Immature natural killer cell (primary cell): ENCODE measurements at places on chromosomes 4 and X. TPM values are rescaled to one million over a fixed set of nuclear protein-coding genes. Genes with fewer than 3 reads are reported as not detected.

The PTCHD1 gene
- not detected for polyA plus RNA-seq

The PWWP3B gene
- polyA plus RNA-seq = not detected

The ZDHHC9 gene
- 2.2 TPM for polyA plus RNA-seq

The AKAP14 gene
- not detected for polyA plus RNA-seq

- peak; percentile 44 for DNase-seq
- peaks cover 3% of the 10 kb centered on the region for H3K36me3 ChIP-seq
- H3K4me3 ChIP-seq = no peak overlapping the region
- H3K4me1 ChIP-seq = no peaks in the 10 kb centered on the region
These were observed 17.3 kb downstream of the CTPS2 start for GRCh38 chrX:16695079-16695676.

DNA sequence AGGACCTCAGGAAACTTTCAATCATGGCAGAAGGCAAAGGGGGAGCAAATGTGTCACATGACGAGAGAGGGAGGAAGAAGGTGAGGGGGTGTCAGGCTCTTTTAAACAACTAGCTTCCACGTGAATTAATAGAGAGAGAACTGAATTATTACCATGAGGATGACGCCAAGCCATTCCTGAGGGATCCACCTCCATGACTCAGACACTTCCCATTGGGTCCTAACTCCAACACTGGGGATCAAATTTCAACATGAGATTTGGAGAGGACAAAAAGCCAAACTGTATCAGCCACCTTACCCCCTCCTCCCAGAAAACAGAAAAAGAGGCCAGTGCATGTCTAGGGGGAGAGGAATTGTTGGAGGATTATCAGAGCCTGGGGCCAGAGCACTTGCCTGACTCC, 40.4 kb upstream of the LAS1L start:
- H3K27me3 ChIP-seq = peaks cover 3% of the 10 kb centered on the region
- H3K4me1 ChIP-seq = no peaks in the 10 kb centered on the region
- no peak overlapping the region for H3K27ac ChIP-seq
- no peak overlapping the region for H3K4me3 ChIP-seq

GRCh38 chrX:26851981-26852380, 611.2 kb downstream of the PPP4R3C start:
- no peak for DNase-seq
- no peaks in the 10 kb centered on the region for H3K36me3 ChIP-seq
- H3K27me3 ChIP-seq = no peaks in the 10 kb centered on the region
- H3K4me1 ChIP-seq = no peaks in the 10 kb centered on the region
- no peak overlapping the region for H3K4me3 ChIP-seq

DNA sequence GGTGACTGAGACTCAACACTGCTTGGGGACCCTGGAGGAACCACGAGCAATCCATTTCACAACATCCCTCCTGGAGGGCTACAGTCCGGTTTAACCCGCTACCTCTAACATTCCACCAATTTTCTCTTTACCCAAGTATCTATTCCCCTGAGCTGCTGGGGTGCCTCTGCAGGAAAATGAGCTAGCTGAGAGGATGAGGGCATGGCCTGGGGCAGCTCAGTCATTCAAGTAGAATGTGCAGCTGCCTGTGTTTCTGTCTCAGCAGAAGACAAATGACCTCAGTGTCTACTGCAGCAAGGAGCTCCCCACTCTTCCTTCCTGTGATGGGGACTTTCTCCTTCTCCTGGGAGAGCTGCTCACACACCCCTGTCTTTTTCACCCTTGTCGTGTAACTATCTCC, 120.8 kb downstream of the ZNF518B start:
- H3K36me3 ChIP-seq = no peaks in the 10 kb centered on the region
- H3K27me3 ChIP-seq = peaks cover 5% of the 10 kb centered on the region
- no peak overlapping the region for H3K27ac ChIP-seq
- no peaks in the 10 kb centered on the region for H3K4me1 ChIP-seq
- no peak overlapping the region for H3K4me3 ChIP-seq
- DNase-seq = no peak

DNA sequence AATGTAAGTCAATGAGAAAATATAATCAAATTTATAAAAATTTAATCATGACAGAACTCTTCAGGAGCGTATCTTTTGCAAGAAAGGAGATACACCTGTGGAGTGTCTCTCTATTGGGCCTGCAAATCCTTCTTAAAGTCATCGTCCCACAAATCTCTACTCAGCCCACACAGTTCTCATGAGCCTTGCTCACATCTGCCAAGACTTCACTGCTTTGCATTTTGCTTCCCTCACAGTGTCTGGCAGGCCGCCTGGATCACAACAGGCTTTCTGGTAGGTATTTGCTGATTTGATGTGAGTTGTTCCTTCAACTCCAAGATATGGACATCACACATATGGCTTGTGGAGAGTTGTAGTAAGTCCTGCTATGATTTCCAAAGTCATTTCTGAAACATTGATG, 183.1 kb upstream of the ARX start:
- no peak for DNase-seq
- H3K36me3 ChIP-seq = no peaks in the 10 kb centered on the region
- no peak overlapping the region for H3K27ac ChIP-seq
- H3K27me3 ChIP-seq = peaks cover 5% of the 10 kb centered on the region
- H3K4me3 ChIP-seq = no peak overlapping the region

GRCh38 chr4:47837094-47837907, 566 bp downstream of the CORIN start:
- DNase-seq = peak; percentile 41
- peak overlapping the region; percentile 85 for H3K4me3 ChIP-seq
- H3K4me1 ChIP-seq = peaks cover 29% of the 10 kb centered on the region
- H3K27ac ChIP-seq = no peak overlapping the region
- peaks cover 2% of the 10 kb centered on the region for H3K27me3 ChIP-seq
- H3K36me3 ChIP-seq = no peaks in the 10 kb centered on the region
